IMR-90 (cell line): ENCODE measurements at places on chromosomes 2 and 18. TPM values are rescaled to one million over a fixed set of nuclear protein-coding genes. Genes with fewer than 3 reads are reported as not detected.

The SAG gene
- not detected in 2 replicates for total RNA-seq

The DIPK1C gene
- total RNA-seq: not detected in 2 replicates

The REG3A gene
- not detected in 2 replicates for total RNA-seq

The PHOSPHO2 gene
- total RNA-seq: 0.54 and 0.56 TPM in 2 replicates

The ICOS gene
- not detected in 2 replicates for total RNA-seq

The KIF1A gene
- total RNA-seq: under 0.01 TPM in 1 of 2 replicates, not detected in the other

The UPP2 gene
- total RNA-seq: not detected in 2 replicates

The CASP10 gene
- total RNA-seq: 0.28 and 0.90 TPM in 2 replicates

The ZNF385B gene
- total RNA-seq: under 0.01 TPM in 1 of 2 replicates, not detected in the other

The EVX2 gene
- total RNA-seq: not detected in 2 replicates

The EGR4 gene
- total RNA-seq: not detected in 2 replicates

The CFC1 gene
- total RNA-seq: not detected in 2 replicates

The EPC2 gene
- total RNA-seq: 22.6 and 26.1 TPM in 2 replicates

The CPO gene
- total RNA-seq: not detected in 2 replicates

The POMC gene
- not detected in 2 replicates for total RNA-seq

The WNT6 gene
- not detected in 2 replicates for total RNA-seq

The COL6A3 gene
- total RNA-seq: 1,501 and 1,855 TPM in 2 replicates

The RAB6D gene
- not detected in 2 replicates for total RNA-seq

The NEU4 gene
- not detected in 2 replicates for total RNA-seq

The HEATR5B gene
- 17.9 and 20.6 TPM in 2 replicates for total RNA-seq

The CXCR1 gene
- total RNA-seq: not detected in 2 replicates

The TNFRSF11A gene
- total RNA-seq: under 0.01 TPM in 1 of 2 replicates, not detected in the other

The NYAP2 gene
- total RNA-seq: not detected in 2 replicates

The UGT1A8 gene
- total RNA-seq: not detected in 2 replicates

The UGT1A10 gene
- not detected in 2 replicates for total RNA-seq

The LTBP1 gene
- 297 and 326 TPM in 2 replicates for total RNA-seq

The FAM237A gene
- not detected in 2 replicates for total RNA-seq

The TUBA4A gene
- 21.9 and 26.1 TPM in 2 replicates for total RNA-seq

The ACADL gene
- total RNA-seq: not detected in 2 replicates

The TFCP2L1 gene
- total RNA-seq: not detected in 2 replicates

The KYNU gene
- 2.2 and 2.9 TPM in 2 replicates for total RNA-seq

The CTAGE1 gene
- total RNA-seq: under 0.01 TPM in 1 of 2 replicates, not detected in the other

The VWA3B gene
- total RNA-seq: not detected in 2 replicates

The SRD5A2 gene
- total RNA-seq: not detected in 2 replicates

The RBM43 gene
- total RNA-seq: 1.6 and 2.5 TPM in 2 replicates

The LYPD1 gene
- total RNA-seq: 79.7 and 87.6 TPM in 2 replicates

The ZNF396 gene
- total RNA-seq: 0.54 and 0.56 TPM in 2 replicates

The ADAM23 gene
- total RNA-seq: 2.9 and 3.9 TPM in 2 replicates

The ALK gene
- not detected in 2 replicates for total RNA-seq

The ANKRD30B gene
- not detected in 2 replicates for total RNA-seq

The TNFAIP6 gene
- 2.2 and 2.9 TPM in 2 replicates for total RNA-seq

The LINC00305 gene
- not detected in 2 replicates for total RNA-seq
